Stimulated activated CD8-positive, alpha-beta memory T cell treated with anti-CD3 and anti-CD28 coated beads, Interleukin-2, amount 100 ng/mL, for 1 hour (primary cell): ENCODE measurements at places on chromosomes 1 and 21.

DNA sequence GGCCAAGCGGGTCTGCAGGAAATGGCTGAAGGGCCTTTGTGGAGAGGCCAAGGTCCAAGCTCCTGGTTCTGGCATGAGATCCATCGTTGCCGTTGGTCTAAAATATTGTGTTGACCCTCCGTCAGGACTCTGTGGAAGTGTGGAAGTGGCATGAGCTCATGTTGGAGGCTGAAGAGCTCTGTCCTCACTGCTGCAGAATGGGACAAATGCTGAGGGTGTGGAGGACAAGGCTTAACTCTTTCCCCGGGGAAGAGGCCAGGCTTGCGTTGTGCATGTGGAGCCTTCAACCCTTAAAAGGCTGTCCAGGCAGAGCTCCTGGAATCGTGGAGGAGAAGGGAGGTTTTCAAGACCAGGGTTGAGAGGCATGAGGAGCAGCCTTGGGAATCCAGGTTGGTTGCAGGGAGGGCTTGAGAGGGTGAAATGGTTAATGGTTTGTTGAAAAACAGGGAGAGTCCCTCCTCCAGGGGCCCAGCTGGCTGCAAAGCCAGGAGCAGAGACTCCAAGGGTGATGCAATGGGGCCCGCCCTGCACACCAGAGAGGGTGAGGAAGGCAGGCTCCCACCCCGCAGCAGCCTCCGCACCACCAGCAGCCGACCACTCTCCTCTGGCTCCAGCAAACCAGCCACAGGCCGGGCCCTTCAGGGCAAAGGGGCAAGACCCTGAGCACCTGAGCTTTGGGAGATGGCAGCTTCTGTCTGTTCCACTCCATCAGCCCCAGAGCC lies 6.7 kb upstream of the AHCYL1 start:
- no peak for DNase-seq

GRCh38 chr1:26788515-26788785 lies 700 bp downstream of the PIGV start:
- no peak for DNase-seq

- no peak for DNase-seq
Measured at GRCh38 chr1:25486602-25487001, 55.9 kb downstream of the MACO1 start.

DNA sequence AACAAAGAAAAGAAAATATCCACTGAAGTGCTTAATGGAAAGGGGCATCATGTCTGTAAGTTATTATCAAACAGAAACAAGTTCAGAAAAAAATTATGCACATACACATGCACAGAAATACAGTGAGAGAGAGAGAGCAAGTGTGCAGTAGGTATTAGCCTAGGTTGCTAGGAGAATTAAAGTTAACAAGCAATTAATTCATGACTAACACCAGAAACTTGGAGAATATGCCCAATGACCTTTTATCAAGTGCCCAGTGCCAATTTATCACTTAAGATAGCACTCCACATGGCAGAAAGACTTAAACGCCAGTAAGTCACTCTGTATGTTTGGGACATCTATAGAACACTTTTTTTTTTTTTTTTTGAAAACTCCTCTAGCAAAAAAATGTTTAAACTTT lies 56.2 kb upstream of the SLC16A1 start:
- no peak for DNase-seq
